H54 (cell line): ENCODE measurements at places on chromosomes 1 and 21.
A peak's percentile ranks its signal among the peaks of the same experiment; 100 is the strongest.

- peak; percentile 12 for DNase-seq
Measured at GRCh38 chr1:110962892-110963690, 631 bp downstream of the LRIF1 start.

DNA sequence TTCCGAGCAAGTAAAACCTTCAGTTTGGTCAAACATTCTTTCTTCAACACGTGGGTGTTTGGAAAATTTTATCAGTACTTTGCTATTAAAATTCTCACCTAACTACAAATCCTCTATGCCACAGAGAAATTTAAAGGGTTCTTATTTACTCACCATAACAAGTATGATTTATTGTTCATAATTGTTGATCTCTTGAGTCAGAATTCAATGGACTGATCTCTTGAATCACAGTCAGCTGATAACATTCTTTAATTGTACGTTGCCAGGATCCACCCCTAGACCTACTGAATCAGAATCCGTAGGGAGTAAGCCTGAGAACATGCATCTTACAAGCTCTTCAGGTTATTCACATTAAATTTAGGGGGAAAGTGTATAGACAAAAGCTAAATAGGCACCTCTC is 51.2 kb downstream of the DIPK1A start:
- DNase-seq = no peak

- DNase-seq = no peak
Measured at GRCh38 chr21:21373969-21374368, 375.8 kb downstream of the NCAM2 start.

- DNase-seq = no peak
Measured at GRCh38 chr1:21902026-21903012, 34.8 kb downstream of the HSPG2 start.

- no peak for DNase-seq
Measured at GRCh38 chr1:31041529-31041928, 24.0 kb downstream of the PUM1 start.

DNA sequence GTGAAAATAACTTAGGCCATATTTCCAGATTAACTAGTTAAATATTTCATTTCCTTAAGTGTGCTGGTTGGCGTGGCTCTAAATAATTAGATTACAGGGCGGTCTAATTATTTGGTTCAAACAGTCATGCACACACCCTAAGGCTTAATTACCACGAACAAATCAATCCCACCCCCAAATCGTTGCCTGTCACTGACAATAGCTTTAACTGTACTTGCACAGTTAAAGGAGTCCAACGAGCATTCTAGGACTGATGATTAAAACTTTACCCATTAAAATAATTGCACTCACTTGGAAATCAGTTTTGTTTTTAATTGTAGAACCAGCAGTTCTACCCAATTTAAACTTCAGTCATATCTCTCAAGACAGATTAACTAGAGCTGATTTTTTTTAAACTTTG is 1.5 kb upstream of the POU2F1 start:
- no peak for DNase-seq

- DNase-seq = no peak
Measured at GRCh38 chr1:89876463-89876862, 55.6 kb downstream of the LRRC8D start.

GRCh38 chr1:59360170-59360569 is 63.3 kb downstream of the FGGY start:
- peak; percentile 64 for DNase-seq

DNA sequence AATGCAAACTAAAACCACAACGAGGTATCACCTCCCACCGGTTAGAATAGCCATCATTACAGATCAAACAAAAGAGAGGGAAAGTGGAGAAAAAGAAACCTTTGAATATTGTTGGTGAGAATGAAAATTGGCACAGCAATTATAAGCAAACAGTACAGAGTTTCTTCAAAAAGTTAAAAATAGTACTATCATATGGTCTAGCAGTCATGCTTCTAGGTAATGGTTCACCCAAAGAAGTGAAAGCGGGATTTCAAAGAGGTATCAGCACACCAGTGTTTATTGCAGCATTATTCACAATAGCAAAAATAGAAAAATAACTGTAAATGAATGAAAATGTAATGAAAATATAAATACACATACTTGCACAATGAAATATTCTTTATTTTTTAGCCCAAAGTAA is 8.2 kb downstream of the OR2T10 start:
- no peak for DNase-seq

DNA sequence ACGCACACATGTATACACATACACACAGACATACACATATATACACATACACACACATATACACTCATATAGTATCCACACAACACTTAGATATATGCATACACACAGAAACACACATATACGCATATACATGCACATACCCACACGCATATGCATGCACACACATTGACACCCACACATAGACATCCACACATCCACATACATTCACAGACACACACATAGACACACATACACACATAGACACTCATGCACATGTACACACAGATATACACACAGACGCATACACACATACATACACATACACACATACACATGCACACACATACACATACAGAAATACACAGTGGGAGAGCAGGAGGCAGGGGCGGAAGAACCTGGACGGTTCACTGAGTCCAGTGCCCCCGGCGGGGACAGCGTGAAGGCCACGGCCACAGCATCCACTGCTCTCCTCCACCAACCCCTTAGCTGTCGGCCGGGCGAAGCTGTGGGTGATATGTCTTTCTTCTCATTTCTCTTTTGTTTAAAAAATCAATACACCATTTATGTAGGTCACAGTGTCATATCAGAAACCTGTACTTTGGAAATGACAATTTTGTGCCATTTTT is 2.8 kb upstream of the C1QB start:
- no peak for DNase-seq

DNA sequence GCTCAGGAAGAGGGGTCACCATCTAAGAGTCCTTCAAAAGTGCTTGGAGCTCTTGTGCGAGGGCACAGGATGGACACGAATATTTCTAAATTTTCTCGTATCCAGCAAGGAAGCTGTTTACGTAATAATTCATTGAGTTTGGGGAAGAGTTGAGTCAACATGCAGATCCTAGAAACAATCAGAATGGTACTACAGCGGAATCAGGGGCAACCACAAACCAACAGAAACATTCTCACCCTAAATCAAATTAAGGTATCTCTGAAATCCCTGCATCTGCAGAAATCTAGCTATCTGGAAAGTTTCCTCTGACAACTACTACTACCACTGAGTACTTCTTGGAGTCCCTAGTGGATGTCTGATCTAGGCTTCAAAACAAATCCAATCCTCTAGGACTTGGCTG is 352.4 kb downstream of the LTN1 start:
- no peak for DNase-seq

DNA sequence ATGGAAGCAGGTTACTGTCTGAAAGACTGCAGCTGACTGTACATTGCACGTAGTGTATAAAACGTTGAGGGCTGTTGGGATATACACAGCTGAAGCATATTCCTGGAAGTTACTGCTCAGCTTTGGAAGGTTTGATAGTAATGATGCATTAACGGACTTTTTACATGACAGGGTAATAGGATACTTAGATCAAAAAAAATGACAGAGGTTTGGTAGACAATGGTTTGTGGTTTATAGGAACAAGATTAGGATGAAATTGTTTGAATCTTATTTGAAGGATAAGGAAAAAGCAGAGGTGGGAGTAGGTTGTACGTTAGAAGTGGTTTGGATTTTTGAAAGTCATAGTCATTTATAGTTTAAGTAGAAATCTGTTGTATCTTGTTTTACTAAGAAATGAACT is 33.0 kb downstream of the ADGRL2 start:
- no peak for DNase-seq

GRCh38 chr1:62826901-62827300 is 43.0 kb downstream of the ATG4C start:
- no peak for DNase-seq

DNA sequence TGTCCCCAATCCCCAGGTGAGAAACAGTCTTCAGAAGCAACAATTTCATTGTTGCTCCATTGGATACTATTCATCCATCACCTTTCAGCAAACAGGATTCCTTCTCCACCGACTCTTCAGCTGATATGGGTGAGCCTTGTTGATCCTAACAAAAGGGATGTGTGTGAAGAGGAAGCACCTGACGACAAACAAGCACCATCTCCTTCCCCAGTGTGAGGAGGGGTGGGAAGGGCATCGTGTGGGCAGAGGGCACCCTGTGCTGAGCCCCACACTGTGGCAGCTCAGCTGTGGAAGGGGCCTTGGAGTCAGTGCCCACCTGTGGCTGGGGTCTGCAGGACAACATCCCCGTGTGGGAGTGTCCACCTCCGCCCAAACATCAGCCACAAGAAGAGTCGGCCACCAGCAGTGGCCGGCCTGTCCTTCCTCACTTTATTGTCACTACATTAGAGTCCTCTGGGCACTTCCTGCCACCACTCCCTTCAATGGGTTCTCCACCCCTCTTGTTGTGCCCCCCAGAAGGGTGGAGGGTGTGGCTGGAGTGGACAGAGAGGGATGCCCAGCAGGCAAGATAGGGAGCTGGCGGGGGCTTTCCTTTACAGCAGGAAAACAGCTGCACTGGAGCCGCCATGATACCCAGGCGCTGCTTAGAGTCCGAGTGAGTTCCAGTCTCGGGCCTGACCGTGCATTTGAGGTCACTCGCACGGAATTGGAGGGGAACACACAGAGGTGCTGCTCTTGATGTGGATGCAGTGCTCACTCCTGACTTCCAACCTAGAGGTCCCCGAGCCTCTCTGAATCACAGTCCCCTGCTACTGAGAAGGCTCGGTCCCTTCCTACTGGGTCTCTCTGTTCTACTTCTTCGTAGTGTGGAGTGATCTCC is 40.9 kb downstream of the VPS26C start:
- DNase-seq = no peak

GRCh38 chr1:115507901-115508300 is 133.9 kb upstream of the VANGL1 start:
- DNase-seq = no peak

DNA sequence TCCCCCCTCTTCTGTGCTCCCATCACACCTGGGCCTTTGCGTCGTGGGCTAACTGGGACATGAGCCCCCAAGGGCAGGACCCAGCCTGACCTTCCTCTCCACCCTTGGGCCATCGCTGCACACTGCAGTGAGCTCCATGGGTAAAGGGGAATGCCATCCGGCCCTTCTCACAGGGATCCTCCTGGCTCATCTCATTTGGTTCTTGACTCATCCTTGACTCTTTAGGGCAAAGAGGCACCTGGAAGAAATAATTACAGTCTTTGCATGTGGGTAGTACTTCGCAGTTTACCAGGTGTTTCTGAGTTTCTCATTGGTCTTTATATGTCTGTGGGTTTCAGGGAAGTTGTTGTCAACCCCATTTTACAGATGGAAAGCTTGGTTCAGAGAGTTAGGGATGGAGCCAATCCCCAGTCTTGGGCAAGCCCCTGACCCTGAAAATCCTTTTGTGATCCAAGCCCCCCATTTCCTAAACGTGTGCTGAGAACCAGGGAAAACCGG is 59.3 kb upstream of the ID3 start:
- no peak for DNase-seq

GRCh38 chr1:231653632-231654031 is 27.0 kb downstream of the DISC1 start:
- DNase-seq = no peak

DNA sequence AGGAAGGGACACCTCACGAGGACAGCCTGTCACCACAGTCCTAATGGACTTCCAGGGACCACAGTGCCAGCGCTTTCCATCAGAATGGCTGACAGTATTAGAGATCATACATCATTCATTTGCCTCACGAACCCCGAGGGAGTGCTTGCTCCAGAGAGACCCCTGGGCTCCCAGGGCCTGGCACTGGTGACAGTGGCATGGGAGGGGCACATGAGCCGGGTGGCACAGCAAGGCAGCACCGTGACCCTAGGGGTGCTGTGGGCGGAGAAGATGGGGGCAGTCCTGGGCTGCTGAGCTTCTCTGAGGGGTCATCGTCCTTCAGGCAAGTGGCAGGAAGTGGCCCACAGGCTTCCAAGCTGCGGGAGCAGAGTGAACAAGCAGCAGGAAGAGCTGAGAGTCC is 16.4 kb upstream of the TSPEAR start:
- DNase-seq = no peak

DNA sequence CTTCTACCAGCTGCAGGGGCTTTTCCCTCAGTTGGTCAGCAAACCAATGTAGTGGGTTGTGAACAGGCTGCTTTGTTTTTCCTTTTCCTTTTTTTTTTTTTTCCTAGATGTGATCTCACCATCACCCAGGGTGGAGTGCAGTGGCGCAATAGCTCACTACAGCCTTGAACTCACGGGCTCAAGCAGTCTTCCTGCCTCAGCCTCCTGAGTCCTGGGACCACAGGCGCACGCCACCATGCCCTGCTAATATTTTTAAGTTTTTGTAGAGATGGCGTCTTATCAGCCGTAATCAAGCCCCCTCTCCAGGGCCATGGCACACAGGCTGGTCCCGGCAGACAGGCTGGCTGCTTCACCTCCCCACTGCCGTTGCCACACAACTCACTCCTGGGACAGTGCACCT is 3.4 kb upstream of the TRIM11 start:
- no peak for DNase-seq

- no peak for DNase-seq
Measured at GRCh38 chr1:206636671-206637070, 1.3 kb downstream of the DYRK3 start.

- DNase-seq = no peak
Measured at GRCh38 chr1:107019166-107019565, 37.3 kb upstream of the PRMT6 start.

- DNase-seq = no peak
Measured at GRCh38 chr1:197413564-197413963, 145.5 kb downstream of the CRB1 start.

DNA sequence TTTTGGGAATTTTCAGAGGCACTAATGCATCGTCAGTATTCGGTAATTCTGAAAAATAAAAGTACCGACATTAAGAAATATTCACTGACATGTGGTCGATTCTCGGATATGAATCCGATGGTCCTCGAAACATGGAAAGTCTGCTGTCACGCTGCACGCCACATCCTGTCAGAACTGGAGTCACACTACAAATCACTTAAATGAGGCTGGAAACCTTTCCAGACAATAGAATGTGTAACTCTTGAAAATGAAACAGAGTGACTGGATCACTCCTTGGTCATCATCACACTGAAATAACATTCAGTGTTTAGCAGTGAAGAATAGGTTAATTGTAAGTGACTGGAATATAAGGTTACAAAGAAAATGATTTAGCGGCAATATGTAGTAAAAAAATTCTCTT is 620.1 kb upstream of the ADAMTS5 start:
- DNase-seq = no peak

DNA sequence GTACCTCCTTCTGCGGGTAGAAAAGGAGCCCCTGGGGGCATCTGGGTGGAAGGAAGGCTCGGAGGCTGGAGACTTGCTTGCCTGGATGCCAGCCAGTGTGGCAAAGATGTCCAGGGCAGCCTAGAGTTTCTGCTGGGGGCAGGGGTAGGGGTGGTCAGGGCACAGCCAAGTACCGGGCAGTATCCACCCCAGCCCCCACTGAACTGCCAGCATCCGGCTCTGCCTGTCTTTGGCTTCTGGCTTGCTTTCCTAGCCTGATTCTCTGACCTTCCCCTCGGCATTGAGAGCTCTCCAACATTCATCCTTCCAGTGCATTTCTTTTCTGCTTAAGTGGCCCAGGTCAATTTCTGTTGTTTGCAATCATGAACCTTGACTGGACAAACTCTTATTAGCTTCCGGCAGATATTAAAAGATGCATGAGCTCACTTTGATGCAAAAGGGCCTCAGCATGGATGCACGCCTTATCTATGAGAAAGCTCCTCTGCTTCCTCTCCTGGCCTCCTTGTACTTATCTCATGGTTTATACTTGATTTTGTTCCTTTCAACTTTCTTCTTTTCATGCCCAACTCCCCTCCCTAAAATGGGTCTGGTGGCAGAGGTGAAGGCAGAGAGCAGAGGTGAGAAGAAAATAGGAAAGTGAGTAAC is 116.9 kb downstream of the HLCS start:
- no peak for DNase-seq

- no peak for DNase-seq
Measured at GRCh38 chr1:243396876-243397275, 141.0 kb downstream of the SDCCAG8 start.
